Adipose tissue (tissue), 3 donors: ENCODE measurements at places on chromosomes 13 and 19. TPM values are rescaled to one million over a fixed set of nuclear protein-coding genes. Genes with fewer than 3 reads are reported as not detected.

The LILRB4 gene
- 1.3 TPM for polyA plus RNA-seq

The DACH1 gene
- 2.2 TPM for polyA plus RNA-seq

The NOVA2 gene
- polyA plus RNA-seq = 2.8 TPM

The PROZ gene
- not detected for polyA plus RNA-seq

The F2RL3 gene
- 5.0 TPM for polyA plus RNA-seq

The SETDB2 gene
- 1.8 TPM for polyA plus RNA-seq

The PEAK3 gene
- 0.48 TPM for polyA plus RNA-seq

The TDRD3 gene
- polyA plus RNA-seq = 8.3 TPM

The ZGLP1 gene
- 2.2 TPM for polyA plus RNA-seq

The PODNL1 gene
- polyA plus RNA-seq = 0.58 TPM

The MKNK2 gene
- 190 TPM for polyA plus RNA-seq

The PGLYRP1 gene
- polyA plus RNA-seq = not detected

The DAND5 gene
- polyA plus RNA-seq = 0.05 TPM

The DACT3 gene
- 1.3 TPM for polyA plus RNA-seq

The IFNL1 gene
- not detected for polyA plus RNA-seq

The LILRB3 gene
- polyA plus RNA-seq = 6.1 TPM

The SLC8A2 gene
- polyA plus RNA-seq = 0.28 TPM

The C5AR1 gene
- 50.5 TPM for polyA plus RNA-seq

The ZNF730 gene
- polyA plus RNA-seq = 0.14 TPM

The SPIB gene
- 0.34 TPM for polyA plus RNA-seq
